ENCODE measurements at places on chromosomes 2 and 18.
A peak's percentile ranks its signal among the peaks of the same experiment; 100 is the strongest.

DNA sequence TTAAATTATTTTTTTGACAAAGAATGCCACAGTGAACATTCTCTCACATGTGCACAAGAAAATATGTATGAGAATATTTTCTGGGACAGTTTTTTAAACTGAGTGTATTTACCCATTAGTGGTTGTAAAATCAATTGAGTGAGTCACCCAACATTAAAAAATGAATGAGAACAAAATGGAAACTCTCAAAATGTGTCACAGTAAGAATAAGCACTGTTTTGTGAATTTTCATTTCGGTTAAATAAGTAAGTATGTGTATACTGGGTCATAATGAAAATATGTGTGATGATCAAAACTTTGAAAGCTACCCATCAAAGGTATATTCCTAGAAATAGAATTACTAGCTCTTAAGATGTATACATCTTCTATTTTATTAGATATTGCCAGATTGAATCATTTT lies 11.6 kb downstream of the BABAM2 start:
- no peak for DNase-seq

- no peak for DNase-seq
These were observed 50.0 kb downstream of the MC4R start for GRCh38 chr18:60322591-60322990.

- DNase-seq = no peak
These were observed 1583.4 kb upstream of the PIK3C3 start for GRCh38 chr18:40371673-40372072.

- DNase-seq = peak; percentile 39
These were observed 32.2 kb downstream of the DGKD start for GRCh38 chr2:233386382-233387041.

- no peak for DNase-seq
These were observed 97.2 kb downstream of the ACOXL start for GRCh38 chr2:110829413-110830146.

DNA sequence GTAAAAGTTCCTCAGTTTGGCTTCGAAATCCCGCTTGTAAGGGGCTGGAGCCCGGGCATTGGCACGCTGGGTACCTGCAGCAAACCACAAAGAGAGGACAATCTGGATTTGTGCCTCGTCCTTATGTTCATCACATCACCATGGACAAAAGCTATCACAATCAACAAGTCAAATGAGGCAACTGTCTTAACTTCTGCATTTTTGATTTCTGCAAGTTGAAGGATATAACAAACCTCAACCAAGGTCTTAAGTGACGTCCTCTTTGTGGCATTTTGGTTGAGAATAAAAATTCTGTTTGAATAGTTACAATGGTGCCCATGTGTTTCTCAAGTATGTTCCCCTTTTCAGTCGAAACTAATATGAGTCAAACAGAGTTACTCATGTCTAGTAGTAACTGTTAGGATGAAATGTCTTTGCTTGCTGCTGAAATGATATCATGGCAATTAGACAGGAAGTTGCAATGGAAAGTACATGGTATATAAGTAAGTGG lies 70.8 kb upstream of the STK17B start:
- no peak for DNase-seq

DNA sequence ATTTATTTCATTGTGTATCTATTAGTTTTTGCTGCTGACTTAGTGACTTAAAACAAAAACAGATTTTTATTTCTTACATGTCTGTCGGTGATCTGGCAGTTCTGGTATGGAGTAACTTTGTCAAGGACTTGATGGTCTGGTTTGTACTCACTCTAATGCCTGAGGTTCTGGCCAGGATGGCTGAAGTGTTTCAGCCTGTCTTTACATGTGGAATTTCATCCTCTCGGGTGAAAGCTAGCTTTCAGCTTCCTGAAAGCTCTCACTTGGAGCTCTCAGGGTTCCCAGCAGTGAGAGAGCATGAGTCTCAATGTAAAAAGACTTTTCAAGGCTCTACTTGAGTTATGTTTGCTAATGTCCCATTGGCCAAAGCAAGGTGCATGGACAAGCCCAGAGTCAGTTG lies 216.4 kb downstream of the NR4A2 start:
- no peak for DNase-seq

DNA sequence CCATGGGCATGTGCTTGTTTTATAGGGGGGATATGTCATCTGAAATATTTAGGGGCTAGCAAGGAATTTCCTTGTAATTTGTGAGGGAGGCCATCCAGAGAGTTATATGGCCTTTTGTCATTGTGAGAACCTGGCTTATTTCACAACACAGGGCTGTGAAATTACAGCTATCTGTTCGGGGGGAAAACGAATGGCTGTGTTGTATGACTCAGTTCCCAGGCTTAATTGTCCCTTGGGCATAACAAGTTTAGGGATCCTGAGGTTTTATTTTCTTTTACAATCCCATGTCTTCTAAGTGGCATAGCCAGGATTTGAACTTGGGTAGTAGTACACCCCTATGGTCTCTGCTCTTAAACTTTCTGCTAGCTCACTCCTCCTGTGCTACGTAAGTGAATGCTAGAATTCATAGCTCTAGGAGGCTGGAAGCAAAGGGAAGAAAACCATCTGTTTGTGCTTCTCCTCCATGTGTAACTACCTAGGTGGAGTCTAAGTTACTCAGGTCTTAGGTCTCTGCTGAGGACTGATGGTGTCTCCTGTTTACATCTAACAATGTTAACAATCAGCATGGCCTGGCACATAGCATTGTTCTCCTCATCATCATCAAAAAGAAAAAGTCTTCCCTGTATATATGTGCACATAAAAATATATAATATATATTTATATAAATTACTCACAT lies 53.8 kb downstream of the SKA1 start:
- no peak for DNase-seq

DNA sequence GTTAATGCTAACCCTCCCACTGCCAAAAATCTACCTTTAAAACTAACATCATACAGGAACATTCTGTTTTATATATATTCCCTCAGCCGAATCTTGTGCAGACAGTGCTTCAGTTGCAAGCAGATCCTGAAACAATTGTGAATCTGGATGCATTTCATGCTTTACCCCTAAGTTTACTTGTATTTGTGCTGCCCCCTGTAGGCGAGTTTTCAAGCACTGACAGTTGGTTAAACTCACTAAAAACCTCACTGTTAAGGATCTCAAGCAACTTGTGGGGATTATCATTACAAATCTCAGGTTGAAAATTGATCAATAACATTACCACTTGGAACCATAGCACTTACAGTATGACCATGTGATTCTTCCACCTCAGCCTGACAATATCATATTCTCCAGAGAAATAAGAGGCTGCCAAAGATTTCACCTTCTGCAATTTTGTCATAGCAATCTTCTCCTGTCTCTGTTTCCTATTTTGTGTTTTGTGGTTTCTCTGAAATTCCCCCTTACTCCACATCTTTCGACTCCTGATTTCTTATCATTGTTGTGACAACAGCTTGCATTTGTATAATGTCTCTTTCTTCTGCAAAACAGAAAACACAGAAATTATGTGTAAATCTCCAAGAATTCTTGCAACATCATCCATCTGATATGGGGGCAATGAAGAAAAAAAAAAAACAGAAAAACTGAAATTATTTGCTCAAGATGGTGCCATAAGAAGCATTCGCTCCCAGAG lies 354.6 kb upstream of the SETBP1 start:
- peak; percentile 21 for DNase-seq

DNA sequence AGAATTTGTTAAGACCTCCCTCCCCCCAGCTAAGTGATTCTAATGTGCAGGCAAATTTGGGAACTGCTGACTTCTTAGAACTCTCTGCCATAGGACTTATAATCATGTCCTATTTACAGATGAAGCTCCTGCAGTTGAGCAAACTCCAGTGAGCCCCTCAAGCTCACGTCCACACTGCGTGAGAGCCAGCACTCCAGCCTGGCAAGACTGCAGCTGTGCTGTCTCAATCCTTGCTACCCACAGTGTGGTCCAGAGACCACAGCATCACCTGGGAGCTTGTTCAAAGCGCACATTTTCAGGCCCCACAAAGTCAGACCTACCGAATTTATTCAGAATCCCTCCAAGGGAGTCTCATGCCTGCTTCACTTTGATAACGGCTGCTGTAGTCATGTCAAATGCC lies 243.2 kb upstream of the RAB12 start:
- DNase-seq = no peak

DNA sequence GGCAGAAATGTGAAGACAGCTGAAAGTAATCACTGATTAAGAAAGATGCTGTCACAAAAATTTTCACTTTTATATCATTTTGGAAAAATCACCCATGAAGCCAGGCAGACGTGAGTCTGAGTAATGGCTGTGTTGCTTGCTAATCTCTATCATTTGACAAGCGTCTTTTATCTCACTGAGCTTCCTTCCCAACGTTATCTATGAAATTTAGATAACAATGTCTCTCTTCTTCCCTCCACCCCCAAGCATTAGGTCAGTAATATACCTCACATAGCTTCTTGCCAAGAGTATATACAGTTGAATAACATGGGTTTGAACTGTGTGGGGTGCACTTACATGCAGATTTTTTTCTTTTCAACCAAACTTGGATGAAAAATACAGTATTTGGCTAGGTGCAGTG lies 388.6 kb upstream of the NRXN1 start:
- DNase-seq = no peak

GRCh38 chr2:187055463-187055862 lies 206.5 kb upstream of the ZSWIM2 start:
- no peak for DNase-seq

GRCh38 chr18:48794251-48794970 lies 156.4 kb downstream of the SMAD7 start:
- no peak for DNase-seq

DNA sequence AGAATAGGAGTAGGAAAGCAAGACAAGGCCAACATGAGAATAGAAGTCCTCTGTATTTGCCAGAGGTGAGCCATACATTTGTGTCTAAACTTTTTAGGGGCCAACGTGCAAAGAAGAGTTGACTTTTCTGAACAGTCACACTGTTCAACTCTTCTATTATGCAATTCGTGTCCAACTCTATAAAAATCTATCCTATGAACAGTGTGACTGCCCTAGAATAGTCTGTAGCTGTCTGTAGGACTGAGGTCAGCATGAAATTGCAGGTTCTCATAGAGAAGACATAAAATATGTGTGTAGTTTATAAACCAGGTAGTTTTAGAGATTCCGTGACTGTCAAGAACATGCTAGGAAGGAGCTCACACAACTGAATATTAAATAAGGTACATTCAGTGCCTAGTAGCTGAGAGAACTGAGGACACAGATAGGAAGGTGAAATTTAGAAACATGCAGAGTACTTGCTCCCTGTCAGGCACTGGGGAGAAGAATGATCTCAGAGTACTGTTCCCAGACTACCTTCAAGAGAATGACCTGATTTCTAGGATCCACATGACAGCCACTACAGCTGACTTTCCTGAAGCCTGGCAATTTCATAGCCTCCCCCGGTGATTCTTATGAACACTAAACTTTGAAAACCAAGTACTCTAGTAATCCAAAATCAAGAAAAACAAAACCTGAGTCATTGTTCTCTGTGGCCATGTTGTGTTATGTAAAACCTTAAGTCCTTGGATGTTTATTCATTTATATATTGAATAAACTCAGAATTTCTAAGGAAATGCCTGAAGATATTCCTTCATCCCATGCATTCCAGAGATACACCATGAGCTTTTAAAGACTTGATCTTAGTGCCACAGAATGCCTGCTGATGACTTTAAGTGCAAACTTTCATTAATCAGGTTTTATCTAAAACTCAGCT lies 201.5 kb upstream of the BOD1L2 start:
- DNase-seq = no peak

DNA sequence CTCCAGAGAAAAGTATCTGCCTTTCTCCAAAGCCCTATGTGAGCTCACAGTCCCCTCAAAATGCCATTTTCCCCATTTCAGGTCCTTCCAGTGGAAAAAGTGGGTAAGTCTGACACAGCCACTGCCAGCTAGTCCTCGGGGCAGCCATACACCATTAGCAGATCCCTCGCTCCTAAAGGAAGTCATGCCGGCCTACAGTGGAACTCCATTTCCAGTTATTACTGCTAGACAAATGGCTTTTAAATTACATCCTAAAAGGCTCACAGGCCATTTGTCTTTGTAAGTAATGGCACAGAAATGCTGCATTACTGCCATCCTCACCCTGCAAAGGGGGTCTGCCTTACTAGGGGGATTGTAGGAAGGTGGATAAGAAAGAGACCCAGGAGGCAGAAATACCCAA lies 259.4 kb upstream of the SIX2 start:
- DNase-seq = no peak

DNA sequence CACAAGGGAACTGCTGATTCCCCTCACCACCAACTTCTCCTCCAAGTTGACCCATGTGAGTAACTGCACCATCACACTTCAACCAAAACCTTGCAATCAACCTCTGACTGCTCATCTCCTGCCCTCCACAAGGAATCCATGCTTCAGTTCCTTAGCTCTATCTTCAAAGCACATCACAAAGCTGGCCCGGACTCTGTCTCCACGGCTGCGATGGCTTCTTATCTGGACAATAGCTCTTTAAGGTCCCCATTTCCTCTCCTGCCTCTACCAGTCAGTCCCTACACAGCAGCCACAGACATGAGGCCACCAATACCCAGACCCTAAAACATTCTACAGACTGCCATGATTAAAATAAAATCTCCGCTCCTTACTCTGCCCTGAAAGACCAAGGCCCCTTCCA lies 25.7 kb downstream of the MBOAT2 start:
- DNase-seq = no peak

- DNase-seq = no peak
These were observed 473.7 kb upstream of the SALL3 start for GRCh38 chr18:78505851-78506461.

DNA sequence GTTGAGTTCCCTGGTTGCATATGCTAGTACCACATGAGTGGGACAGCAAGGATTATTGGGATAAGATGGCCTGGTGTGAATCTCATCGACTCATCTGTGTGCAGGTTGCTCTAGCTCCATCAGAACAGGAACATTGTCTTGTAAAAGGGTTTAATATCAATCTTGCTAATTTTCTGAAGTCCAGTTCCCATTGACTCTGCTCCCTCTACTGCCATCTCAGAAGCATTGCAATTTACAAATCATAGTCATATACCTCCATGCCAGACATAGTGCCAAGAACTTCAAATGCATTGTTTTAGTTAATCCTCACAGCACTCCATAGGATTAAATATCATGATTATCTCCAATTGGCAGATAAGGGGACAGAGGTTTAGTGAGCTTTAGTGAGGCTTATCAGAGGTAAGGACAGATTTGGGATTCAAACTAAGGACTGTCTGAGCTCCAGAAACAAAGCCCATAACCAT lies 4.8 kb upstream of the STAT4 start:
- DNase-seq = no peak

Measured in activated naive CD4-positive, alpha-beta T cell treated with anti-CD3 and anti-CD28 coated beads for 36 hours (primary cell).